ENCODE measurements at places on chromosomes 16 and 17.

DNA sequence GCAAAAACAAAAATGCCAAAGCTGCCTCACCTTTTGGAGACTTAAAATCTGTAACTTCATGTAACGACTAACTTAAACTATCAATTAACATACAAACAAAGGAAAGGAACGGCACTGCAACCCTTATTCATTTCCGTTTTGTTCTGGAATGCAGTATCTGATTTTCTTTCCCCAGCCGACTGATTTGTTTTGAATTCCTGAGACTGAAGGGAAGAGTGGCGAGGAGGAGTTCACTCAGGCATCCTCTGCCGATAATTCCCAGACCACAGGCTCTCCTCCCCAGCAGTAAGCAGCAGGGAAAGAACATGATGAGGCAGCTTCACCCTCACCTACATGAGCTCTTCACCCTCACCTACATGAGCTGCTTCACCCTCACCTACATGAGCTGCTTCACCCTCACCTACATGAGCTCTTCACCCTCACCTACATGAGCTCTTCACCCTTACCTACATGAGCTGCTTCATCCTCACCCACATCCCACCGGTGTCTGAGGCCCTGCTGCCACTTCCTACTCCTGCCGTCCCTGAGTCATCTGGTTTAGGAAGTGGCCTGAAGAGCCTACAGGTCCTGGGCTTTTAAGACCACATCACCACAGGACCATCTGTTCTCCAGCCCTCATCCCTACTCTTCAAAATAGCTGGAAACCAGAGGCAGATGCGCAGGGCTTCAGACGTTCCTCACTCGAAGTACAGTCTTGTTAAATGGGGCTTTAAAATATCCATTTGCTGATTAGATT lies 168.0 kb upstream of the RPH3AL start:
- peak; percentile 87 for DNase-seq

GRCh38 chr17:15303851-15304250 lies 37.5 kb downstream of the TEKT3 start:
- DNase-seq = no peak

DNA sequence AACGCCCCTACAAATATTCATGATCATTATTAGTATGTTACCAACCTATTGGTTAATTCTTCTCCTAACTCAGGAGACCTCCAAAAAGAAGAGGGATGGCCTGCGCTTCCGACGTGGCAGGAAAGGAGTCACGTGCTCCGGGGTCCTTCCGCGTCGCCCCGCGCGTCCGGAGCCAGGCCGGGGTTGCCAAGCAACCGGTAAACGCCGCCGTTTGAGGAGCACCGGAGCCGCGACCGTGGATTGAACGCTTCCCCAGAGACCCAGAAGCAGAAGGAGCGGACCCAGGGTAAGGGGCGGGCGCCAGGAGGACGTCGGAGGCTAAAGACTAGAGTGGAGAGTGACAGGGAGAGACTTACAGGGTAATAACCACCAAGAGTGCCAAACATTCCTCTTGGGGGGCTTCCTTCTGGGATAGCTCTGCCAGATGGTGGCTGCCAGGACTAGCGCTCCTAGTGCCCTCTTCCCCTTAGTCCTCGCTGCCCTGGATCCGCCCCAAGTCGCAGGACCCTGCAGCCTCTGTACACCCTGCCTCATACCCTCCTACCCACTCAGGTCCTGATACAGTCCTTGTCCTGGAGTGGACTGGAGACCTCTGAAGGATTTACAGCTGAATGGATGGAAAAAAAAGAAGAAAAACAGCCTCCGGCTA lies at the start of gene DNAI2:
Gene DNAI2, plus strand, starts transcription at position 175 of the 649 bp plus-strand sequence. CDS start 7,584 bp downstream, outside the sequence.
- peak; percentile 87 for DNase-seq

DNA sequence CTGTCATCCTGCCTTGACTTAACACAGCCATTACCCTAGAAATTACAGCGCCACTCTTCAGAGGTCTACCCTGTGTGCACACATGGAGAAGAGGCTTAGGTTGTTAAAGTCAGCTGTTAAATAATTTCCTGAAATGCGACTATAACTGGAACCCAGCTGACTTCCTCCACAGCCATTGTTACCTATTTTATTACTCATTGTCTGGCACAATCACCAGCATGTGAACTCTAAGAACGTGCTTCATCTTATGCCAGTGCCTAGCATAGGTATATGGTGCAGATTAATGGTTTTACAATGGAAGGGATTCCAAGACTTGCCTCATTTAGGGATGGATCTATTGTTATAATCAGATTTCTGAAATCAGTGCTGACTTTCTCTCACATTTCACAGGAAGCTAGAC lies 11.9 kb downstream of the RDM1 start:
- no peak for DNase-seq

GRCh38 chr16:72975809-72976437 lies 72.0 kb downstream of the ZFHX3 start:
- DNase-seq = no peak

DNA sequence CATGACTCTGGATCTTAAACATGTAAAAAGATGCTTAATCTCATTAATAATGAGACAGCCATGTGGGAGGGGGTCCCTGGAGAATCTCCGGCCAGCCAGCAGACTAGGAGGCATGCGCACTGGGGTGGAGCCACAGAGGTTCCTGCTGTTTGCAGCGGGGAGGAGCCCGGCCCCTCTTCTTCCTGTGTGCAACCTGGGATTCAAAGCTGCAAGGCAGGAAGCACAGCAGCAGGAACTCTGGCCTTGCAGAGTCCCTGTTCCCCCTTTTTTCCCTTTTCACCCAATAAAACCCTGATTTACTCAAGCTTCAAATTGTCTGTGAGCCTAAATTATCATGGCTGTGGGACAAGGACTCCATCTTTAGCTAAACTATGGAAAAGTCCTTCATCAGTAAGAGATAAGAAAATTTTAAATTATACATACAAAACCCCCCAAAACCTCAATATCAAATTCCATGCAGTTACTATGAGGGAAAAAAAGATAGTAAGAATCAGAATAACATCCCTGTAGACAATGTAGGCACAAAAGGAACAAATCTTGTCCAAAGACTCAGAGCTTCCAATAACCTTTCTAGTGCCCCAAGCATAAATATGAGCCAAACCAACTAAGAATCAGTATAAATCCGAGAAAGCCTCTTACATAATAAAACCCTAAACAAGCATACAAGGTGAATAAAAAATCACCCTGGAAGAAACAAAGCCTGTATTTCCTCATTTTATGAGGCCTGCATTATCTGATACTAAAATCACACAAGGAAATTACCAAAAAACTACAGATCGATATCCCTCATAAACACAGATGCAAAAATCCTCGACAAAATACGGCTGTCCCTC lies 12.1 kb downstream of the CFDP1 start:
- DNase-seq = no peak

DNA sequence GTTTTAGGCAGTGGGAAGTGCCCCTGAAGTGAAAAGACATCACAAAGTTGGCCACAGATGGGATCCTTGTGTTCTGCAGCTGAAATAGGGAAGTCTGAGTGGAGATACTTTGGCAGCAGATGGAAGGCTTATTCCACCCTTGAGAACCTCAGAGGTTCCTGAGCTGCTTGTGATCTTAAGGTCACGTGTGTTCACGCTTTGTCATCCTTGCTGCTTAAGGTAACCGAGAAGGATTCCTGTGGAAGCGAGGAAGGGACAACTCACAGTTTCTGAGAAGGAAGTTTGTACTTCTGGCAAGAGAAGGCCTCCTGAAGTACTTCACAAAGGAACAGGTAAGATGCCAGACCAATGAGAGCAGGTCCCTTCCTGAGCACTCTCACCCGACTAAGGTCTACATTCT lies 12.2 kb downstream of the ADAP2 start:
- no peak for DNase-seq

DNA sequence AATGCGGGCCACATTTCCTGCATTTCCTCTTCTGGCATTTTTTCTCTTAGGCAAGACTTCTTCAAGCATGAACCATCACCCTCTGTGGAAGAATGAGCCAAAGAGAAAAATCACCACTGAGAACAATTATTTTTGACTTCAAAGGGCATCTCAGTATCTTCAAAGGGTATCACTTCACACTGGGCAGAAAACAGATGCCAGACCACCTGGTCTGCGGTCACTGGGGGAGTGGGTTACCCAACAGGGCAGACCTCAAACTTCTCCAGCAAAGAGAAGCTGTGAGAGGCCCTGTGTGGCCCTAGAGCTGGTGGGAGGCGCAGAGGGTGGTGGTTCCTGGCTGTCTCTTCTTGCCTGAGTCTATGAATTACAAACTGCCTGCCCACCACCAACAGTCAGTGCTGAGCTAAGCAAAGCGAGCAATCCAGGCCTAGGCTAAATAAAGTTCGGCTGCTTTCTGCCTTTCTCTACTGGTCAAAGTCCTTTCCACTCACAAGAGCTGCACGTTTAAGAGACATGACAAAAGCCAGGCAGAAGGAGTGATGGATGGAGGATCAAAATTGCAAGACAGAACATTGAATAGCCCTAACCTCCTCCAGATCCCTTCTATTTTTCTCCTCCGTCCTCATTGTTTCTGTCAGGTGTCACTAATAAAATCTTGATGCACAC lies 602.7 kb upstream of the CDH5 start:
- no peak for DNase-seq

- no peak for DNase-seq
Observed at GRCh38 chr17:46782250-46782953, 36.1 kb downstream of the WNT3 start.

DNA sequence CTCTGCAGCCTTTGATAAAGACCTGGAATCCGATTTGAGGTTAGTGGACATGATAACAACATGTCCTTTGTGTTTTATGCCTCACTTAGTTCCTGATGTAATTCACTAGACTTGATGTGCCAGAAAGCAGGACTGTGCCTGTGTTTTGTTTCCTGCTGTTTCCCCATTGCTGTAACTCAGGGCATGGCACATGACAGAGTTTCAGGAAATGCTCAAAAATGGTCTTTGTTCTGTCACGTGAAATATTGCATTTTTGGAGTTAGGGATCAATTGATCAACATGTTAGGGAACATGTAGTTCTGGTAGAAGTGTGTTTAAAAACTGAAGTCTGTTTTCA lies 32.8 kb downstream of the DHX38 start:
- no peak for DNase-seq

DNA sequence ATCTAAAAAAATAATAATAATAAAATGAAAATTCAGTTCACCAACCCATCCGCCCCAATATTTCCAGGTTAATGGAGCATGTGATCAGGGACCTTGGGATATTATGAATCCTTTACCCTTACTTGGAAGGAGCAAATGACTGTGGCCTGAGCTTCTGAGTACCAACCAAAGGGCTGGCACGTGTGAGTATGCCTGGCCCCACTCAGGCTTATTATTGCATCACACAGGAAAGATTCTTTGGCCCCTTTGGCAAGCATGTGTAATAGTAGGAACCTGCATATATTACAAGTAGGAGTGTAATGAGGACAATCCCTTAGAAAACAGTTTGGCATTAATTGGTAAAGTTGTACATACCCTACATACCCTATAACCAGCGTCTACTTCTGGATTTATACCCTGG lies 7.2 kb upstream of the C17orf78 start:
- no peak for DNase-seq

DNA sequence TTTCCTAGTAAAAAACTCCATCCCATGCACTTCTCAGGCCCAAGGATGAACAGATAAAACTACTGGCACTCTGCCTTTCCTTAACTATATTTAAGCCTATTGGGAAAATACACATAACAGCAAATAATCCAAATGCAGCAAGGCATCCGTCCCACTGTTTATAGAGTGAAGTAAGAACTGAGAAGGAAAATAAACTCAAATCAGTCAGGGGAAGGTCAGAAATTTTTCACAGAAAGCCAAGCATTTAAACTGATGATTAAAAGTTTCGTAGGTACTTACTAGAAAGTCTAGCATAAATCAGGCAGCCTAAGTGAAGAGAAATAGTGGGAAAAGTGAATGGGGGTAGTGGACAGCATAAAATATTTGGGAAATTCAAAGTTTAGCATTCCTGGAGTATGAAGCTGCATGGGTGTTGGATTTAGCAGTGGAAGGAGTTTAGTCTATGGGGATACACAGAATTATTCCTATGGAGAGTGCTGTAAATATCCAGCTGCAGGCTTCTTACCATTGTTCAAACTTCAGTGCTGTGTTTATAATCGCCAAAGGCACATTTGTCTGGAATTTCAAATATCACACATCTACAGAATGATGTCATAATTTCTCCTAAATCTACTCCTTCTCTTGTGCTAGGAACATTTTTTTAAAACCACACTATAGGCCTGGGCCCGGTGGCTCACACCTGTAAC lies 1131.0 kb upstream of the GOT2 start:
- DNase-seq = no peak

DNA sequence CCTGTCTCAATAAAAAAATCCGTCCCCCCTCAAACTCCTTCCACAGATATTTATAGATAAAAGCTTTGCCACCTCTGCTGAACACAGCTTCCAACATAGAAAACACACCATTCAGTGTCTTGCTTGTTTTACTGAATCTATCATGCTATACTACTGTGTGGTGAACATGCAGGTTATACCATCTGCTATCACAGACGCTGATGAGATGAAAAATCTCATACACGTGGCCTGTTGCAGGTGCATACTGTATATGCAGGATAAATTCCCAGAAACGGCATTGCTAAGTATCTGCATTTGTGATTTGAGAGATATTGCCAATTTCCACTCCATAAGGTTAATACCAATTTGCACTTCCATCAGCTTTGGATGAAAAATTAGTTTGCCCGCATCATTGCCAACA lies 30.4 kb upstream of the IL34 start:
- DNase-seq = no peak

DNA sequence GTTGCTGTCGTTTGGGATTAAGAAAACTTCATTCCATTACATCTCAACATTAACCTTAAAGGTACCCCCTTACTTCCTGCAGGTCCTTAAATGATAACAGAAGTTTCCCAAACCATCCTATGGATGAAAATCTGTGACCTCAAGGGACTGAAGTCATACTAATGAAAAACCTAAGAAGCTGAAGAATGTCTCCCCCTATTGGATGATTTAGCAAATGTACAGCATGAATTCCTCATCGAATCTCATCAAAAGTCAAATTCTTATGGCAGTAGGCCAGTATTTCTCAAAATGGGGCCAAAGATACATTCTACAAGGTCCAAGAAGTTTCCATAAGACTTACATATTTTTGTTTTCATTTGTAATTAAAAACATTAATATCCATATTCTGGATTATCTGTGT lies 13.5 kb downstream of the SCO1 start:
- no peak for DNase-seq

DNA sequence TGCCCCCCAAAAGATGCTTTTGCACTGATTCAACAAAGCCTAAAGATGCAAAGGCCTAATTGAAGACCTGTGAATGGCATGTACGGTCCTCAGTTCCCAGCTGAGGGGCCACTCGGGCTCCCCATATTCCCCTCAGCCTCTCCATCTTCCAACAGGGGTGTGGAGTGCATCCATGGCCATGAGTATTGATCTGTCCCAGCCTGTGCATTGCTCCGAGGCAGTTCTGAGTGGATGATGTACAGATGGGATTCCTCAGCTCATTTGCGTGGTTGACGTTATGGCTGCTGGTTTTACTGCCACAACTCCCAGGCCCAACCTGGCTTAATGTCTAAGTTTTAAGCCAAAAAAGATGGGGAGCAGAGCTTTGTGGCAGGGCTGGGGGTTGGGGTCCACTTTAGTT lies 162.7 kb upstream of the ZNF267 start:
- no peak for DNase-seq

GRCh38 chr17:76481071-76481655 lies 13.8 kb downstream of the AANAT start:
- no peak for DNase-seq

All from spinal cord (tissue), 10 donors.